ENCODE measurements at places on chromosomes 1 and 21. TPM values are rescaled to one million over a fixed set of nuclear protein-coding genes. Genes with fewer than 3 reads are reported as not detected.

ACAP3 gene
- total RNA-seq, result 111 TPM

TAS1R1 gene
- total RNA-seq, result not detected

GRCh38 chr1:31705080-31705866, 1.5 kb upstream of the COL16A1 start:
- H3K4me3 ChIP-seq, result no peak overlapping the region
- H3K36me3 ChIP-seq, result no peaks in the 10 kb centered on the region
- H3K27me3 ChIP-seq, result peaks cover 75% of the 10 kb centered on the region
- H3K4me1 ChIP-seq, result peaks cover 9% of the 10 kb centered on the region
- DNase-seq, result no peak

- no peak for DNase-seq
- peaks cover 4% of the 10 kb centered on the region for H3K36me3 ChIP-seq
- H3K27me3 ChIP-seq, result no peaks in the 10 kb centered on the region
- peak overlapping the region; percentile 45 for H3K27ac ChIP-seq
These were observed 12.8 kb downstream of the CAP1 start for GRCh38 chr1:40053138-40053887.

ANXA9 gene
- total RNA-seq, result 3.5 TPM

DNA sequence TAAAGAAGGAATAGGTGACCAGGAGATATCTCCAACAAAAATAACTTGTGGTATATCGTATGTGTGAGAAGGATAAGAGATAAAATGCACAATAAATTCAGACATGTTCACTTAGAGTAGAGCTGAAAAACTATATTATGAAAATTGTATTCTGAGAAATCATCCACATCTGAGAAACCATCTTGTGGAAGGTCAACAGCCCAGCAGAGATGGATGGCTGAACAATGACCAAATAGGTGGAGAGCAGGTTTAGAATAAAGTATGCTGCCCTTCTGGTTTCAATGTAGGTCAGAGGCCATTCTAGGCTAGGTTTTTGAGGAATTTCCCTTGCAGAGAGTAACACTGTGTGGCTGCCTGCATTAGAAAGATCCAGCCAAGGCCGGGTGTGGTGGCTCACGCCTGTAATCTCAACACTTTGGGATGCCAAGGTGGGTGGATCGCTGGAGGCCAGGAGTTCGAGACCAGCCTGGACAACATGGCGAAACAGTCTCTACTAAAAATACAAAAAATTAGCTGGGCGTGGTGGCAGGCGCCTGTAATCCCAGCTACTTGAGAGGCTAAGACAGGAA, 8.8 kb upstream of the UAP1 start:
- DNase-seq, result no peak
- no peaks in the 10 kb centered on the region for H3K36me3 ChIP-seq
- no peaks in the 10 kb centered on the region for H3K4me1 ChIP-seq
- H3K4me3 ChIP-seq, result no peak overlapping the region
- no peak overlapping the region for H3K27ac ChIP-seq

FALEC gene
- not detected for total RNA-seq

- peak; percentile 64 for DNase-seq
- H3K36me3 ChIP-seq, result peaks cover 10% of the 10 kb centered on the region
- H3K27ac ChIP-seq, result no peak within 1 kb of the TSS
- peak within 1 kb of the TSS; percentile 72 for H3K4me3 ChIP-seq
- peaks cover 16% of the 10 kb centered on the region for H3K27me3 ChIP-seq
- H3K4me1 ChIP-seq, result peaks cover 2% of the 10 kb centered on the region
These were observed at the start of gene COL6A1 for GRCh38 chr21:45981151-45982091. TSS of gene COL6A1 (plus strand) at chr21:45981770. CDS start at chr21:45981851, 81 bp downstream.

DNA sequence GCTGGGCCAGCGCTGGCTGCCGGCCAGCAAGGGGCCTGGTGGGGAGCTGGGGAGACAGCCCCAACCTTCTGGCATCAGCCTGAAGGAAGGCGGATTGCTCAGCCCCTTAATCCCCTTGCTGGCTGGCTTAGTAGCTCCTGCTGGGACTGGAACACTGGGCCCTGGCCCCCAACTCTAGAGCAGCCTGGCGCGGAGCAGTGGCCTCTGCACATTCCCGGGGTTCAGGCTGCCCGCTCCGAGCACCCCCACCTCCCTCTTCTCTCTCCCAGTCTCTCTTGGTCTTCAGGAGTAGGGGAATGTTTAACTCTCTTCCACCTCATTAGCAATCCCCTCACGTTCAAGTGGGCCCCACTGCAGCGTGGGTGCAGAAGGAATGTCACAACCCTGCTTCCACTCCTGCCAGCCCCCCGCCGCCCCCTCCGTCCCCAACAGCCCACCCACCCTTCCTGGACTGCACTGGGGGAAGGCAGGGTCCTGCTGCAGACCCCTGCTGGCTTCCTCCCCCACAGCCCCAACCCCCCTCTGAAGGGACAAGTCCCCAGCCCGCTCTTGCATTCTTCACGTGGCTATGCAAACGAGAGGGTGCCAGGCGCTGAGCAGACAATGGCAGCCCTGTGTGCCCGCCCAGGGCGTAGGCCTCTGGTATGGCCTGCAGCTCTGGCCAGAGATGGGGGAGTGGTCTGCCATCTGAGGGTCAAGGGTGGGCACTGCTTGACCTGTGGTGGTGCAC, 980 bp upstream of the CLDN19 start:
- H3K27ac ChIP-seq, result no peak overlapping the region
- H3K27me3 ChIP-seq, result no peaks in the 10 kb centered on the region
- peak overlapping the region; percentile 49 for H3K4me3 ChIP-seq

- no peaks in the 10 kb centered on the region for H3K36me3 ChIP-seq
- no peaks in the 10 kb centered on the region for H3K4me1 ChIP-seq
- DNase-seq, result no peak
- no peak overlapping the region for H3K27ac ChIP-seq
- H3K4me3 ChIP-seq, result no peak overlapping the region
- H3K27me3 ChIP-seq, result no peaks in the 10 kb centered on the region
These were observed 1999.4 kb downstream of the MRPL39 start for GRCh38 chr21:23607782-23608431.

All from progenitor cell of endocrine pancreas (in vitro differentiated cells).